Hepatocyte (in vitro differentiated cells): ENCODE measurements at places on chromosomes 3 and 15. TPM values are rescaled to one million over a fixed set of nuclear protein-coding genes. Genes with fewer than 3 reads are reported as not detected.

DNA sequence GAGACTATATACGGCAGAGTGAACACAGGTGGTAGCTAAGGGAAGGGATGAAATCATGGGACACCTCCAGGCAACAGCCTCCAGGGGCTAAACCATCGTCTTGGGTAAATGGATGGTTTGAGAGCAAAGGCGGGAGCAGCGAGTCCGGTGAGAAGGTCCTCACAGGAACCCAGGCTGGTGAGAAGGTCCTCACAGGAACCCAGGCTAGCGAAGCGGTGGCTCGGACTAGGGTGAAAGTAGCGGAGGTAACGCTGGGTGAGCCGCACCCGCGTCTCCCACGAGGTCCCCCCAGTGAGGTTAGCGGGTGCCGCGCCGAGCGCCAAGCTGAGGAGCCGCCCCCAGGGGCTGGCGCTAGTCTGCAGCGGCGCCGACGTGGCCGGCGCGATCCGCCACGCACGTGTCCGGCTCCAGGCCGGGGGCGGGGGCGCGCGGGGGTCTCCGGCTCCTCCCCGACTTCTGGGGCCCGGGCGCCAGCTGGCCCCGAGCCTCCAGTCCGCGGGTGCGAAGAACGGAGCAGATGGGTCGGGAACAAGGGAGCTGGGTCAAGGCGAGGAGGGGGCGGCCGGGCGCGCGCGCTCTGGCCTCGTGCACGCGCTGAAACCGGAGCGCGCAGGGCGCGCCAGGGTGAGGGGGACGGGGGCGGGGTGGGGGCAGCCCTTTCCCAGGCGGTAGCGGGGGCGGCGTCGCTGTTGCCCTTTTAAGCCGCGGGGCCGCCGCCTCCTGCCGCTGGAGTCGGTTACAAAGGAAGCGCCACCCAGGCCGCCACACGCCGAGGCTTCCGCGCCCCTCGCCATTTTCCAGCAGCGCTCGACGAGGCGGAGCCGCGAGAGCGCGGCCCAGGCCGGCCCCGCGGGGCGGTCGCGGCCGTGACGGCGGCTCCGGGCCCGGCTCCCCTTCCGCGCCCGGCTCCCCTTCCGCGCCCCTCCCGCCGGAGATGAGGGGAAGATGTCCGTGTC is at the start of gene UBE2Q2:
TSS of gene UBE2Q2 (plus strand) at position 726 of the 956 bp plus-strand sequence. CDS start at position 946, 220 bp downstream.
- H3K27me3 ChIP-seq = no peaks in the 10 kb centered on the region
- peak; percentile 88 for DNase-seq
- H3K4me1 ChIP-seq = peaks cover 30% of the 10 kb centered on the region
- no peaks in the 10 kb centered on the region for H3K36me3 ChIP-seq

- no peak overlapping the region for H3K4me3 ChIP-seq
- peak overlapping the region; percentile 75 for H3K27ac ChIP-seq
- no peaks in the 10 kb centered on the region for H3K27me3 ChIP-seq
Measured at GRCh38 chr3:45010811-45011333, 15.2 kb upstream of the CLEC3B start.

DNA sequence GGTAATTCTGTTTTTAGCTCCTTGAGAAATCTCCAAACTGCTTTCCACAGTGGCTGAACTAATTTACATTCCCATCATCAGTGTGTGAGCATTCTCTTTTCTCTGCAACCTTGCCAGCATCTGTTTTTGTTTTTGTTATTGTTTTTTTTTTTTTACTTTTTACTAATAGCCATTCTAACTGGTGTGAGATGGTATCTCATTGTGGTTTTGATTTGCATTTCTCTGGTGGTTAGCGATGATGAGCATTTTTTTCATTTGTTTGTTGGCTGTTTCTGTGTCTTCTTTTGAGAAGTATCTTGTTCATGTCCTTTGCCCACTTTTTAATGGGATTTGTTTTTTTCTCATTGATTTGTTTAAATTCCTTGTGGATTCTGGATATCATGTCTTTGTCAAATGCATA is 129.7 kb upstream of the ABHD17C start:
- no peak for DNase-seq
- H3K4me1 ChIP-seq = no peaks in the 10 kb centered on the region
- no peak overlapping the region for H3K27ac ChIP-seq
- H3K27me3 ChIP-seq = no peaks in the 10 kb centered on the region
- no peaks in the 10 kb centered on the region for H3K36me3 ChIP-seq
- no peak overlapping the region for H3K4me3 ChIP-seq

MUC13 gene
- 78.0 and 84.4 TPM in 2 replicates for polyA plus RNA-seq

SATB1 gene
- polyA plus RNA-seq = 5.7 and 10.0 TPM in 2 replicates

- no peak overlapping the region for H3K27ac ChIP-seq
- no peaks in the 10 kb centered on the region for H3K4me1 ChIP-seq
- no peaks in the 10 kb centered on the region for H3K27me3 ChIP-seq
- no peak overlapping the region for H3K4me3 ChIP-seq
- H3K36me3 ChIP-seq = no peaks in the 10 kb centered on the region
Measured at GRCh38 chr15:64490598-64491259, 30.4 kb downstream of the ZNF609 start.

- no peaks in the 10 kb centered on the region for H3K27me3 ChIP-seq
- no peak overlapping the region for H3K27ac ChIP-seq
- H3K4me3 ChIP-seq = no peak overlapping the region
- no peaks in the 10 kb centered on the region for H3K4me1 ChIP-seq
Measured at GRCh38 chr3:151468284-151468917, 7.5 kb upstream of the IGSF10 start.

DNA sequence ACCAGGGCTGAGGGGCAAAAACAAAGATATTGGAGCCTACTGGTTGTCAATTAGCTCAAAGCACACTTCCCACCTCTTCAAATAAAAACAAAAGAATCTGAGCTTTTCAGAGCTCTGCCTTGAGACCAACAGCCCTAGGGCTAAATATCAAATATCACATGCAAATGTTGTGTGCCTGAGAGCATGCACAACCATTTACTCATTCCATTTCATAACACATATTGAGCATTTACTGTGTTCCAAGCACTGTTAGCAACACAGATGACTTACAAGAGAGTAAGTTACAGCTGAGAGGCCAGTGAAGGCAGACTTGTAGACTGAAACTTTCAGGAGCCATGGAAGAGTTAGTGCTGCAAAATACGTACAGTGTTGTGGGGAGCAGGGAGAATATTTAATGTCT is 222.4 kb downstream of the CPNE4 start:
- no peaks in the 10 kb centered on the region for H3K36me3 ChIP-seq
- H3K27me3 ChIP-seq = no peaks in the 10 kb centered on the region
- H3K4me3 ChIP-seq = no peak overlapping the region
- H3K4me1 ChIP-seq = no peaks in the 10 kb centered on the region
- no peak for DNase-seq
- no peak overlapping the region for H3K27ac ChIP-seq

DNA sequence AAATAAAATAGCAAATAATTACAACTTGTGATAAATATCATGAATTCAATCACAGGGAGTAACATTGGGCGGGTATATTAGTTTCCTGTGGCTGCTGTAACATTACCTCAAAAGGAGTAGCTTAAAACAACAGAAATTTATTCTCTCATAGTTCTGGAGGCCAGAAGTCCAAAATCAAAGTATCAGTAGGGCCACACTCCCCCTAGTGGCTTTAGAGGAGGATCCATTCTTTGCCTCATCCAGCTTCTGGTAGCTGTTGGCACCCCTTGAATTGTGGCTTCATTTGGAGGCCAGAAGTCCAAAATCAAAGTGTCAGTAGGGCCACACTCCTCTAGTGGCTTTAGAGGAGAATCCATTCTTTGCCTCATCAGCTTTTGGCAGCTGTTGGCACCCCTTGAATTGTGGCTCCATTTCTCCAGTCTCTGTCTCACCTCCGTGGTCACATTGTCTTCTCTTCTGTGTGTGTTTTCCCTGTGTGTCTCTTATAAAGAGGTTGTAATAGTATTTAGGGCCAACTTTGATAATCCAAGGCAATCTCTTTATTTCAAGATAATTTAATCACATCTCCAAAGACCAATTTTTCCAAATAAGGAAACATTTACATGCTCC is 3.1 kb upstream of the CFAP20DC start:
- no peaks in the 10 kb centered on the region for H3K27me3 ChIP-seq
- H3K27ac ChIP-seq = no peak overlapping the region
- H3K4me3 ChIP-seq = no peak overlapping the region
- no peaks in the 10 kb centered on the region for H3K4me1 ChIP-seq
